ENCODE measurements at places on chromosomes 7 and 10.

DNA sequence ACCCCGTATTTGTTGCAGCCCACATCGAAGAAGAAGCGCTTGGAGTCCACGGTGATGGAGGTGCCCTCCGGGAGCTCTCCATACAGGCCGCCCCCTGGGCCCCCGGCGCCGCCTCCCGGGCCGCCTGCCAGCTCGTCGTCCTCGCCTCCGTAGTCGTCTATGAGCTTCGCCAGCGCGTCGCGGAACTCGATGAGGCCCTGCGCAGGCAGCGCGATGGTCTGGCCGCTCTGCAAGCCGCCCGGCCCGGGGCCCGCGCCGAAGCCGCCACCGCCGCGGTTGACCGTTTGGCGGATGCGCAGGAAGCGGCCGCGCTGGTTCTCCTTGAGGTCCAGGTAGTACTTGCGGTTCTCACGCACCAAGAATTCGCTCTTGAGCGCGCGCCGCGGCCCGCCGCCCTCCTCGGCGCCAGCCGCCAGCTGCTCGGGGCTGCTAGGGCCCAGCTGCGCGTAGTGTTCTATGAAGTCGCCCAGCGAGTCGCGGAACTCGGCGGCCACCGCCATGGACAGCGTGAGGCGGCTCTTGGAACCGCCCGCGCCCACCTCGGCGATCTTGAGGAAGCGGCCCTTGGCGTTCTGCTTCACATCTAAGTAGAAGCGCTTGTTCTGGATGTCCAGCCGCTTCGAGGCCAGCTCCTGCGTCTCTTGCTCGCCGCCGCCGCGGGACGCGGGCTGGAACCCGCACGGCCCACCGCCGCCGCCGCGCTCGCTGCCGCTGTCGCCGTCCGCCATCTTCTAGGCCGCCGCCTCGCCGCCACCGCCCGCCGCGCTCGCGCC, 523 bp downstream of the PURB start:
- no peak for DNase-seq

- no peak for DNase-seq
Observed at GRCh38 chr7:518630-519483, 789 bp downstream of the PDGFA start.

- DNase-seq = no peak
Observed at GRCh38 chr10:63977329-63977923, 456.2 kb downstream of the REEP3 start.

- DNase-seq = no peak
Observed at GRCh38 chr7:211715-212058, 19.3 kb downstream of the FAM20C start.

DNA sequence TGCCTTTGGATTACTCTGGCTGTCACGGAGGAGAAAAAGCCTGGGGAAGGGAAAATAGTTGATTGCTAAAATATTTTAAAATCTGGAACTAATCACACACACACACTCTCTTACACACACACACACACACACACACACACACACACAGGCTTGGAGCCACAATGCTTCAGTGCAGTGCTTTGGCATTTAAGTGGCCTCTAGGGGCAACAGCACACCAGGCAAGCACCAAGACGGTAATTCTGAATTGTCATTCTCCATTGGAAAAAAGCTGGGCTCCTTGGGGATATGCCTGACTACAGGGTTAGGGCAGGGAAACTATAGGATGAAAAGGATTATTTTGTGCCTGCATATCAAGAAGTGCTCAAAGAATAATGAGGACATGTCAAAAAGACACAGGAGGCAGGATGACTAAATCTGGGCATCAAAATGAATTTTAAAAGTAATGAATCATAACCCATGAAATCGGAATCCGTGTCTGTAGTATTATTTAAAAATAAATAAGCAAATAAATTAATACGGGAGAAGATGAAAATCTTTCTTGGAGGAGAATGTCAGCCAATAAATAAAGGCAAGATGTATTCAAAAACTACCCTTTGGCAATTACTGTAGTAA, 30.4 kb upstream of the DDC start:
- DNase-seq = no peak

DNA sequence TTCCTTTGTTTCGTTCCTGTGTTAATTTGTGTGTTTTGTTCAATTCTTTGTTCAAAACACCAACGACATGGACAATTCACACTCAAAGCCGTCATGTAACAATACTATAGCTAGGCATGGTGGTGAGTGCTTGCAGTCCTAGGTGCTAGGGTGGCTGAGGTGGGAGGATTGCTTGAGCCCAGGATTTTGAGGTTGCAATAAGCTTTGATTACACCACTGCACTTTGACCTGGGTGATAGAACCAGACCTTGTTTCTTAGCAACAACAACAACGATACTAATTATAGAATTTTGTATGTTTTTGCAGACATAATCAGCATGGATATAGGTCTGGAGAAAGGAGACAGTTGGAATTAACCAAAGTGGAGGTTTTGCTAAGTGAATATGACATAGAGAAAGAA, 936.2 kb downstream of the PCDH15 start:
- no peak for DNase-seq

GRCh38 chr10:55500931-55501559, 700.0 kb upstream of the PCDH15 start:
- DNase-seq = no peak

DNA sequence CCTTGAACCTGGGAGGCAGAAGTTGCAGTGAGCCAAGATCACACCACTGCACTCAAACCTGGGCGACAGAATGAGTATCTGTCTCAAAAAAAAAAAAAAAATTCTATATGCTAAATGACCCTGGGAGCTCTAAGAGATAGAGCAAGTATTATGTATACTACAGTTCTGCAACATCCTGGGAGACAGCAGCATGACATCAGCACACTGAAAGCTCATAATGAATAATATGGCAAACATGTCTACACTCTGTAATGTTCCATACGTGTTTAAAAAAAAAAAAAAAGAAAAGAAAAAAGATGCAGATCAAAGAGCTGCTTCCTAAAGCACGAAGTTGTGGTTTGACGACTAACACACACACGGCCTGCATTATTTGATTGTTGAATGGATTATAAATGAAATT, 72.5 kb downstream of the CUL2 start:
- no peak for DNase-seq

GRCh38 chr7:148410905-148411304, 179.7 kb upstream of the C7orf33 start:
- no peak for DNase-seq

DNA sequence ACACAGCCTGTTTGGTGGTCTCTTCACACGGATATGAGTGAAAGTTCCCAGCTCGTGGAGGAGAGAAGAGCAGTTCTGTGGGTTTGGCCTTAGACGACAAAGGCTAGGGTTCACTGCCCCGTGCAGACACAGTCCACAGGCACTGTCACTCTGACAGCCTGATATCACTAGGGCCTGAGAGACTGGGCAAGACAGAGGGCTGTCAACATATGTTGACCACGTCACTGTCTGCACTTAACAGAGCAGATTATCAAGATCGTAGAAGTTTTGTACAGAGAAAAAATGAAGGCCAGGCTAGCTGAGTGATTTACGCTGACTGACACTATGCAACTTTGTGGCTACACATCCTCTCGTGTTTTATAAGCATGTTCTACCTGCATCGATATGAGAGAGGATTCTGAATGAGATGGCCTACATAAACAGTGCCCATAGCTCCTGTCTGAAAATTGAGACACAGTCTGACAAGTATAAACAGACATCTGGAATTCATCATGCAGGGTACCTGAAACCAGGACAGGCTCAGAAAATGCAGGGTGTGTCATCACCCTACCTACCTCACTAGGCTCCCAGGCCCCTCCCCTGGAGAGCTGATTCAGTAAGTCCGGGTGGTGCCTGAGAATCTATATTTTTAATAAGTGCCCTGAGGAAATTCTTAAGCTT, 120.0 kb downstream of the SGMS1 start:
- no peak for DNase-seq

GRCh38 chr7:151843181-151843580, 33.7 kb downstream of the PRKAG2 start:
- DNase-seq = no peak

DNA sequence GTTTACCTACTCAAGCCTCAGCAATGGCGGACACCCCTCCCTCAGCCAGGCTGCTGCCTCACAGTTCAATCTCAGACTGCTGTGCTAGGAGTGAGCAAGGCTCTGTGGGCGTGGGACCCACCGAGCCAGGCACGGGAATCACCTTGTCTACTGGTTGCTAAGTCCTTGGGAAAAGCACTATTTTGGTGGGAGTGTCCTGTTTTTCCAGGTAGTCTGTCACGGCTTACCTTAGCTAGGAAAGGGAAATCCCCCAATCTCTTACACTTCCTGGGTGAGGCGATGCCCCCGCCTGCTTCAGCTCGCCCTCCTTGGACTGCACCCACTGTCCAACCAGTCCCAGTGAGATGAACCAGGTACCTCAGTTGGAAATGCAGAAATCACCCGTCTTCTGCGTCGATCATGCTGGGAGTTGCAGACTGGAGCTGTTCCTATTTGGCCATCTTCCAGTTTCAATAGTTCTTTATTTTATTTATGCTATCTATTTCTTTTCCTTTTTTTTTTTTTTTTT, at the start of gene HYAL4:
Gene HYAL4 (plus strand): TSS at position 458 of the 508 bp plus-strand sequence. CDS start 23,105 bp downstream, outside the sequence.
- no peak for DNase-seq

GRCh38 chr7:111841596-111842205, 279.4 kb upstream of the IMMP2L start:
- DNase-seq = no peak

- no peak for DNase-seq
Observed at GRCh38 chr7:111229181-111229740, 138.3 kb downstream of the LRRN3 start.

DNA sequence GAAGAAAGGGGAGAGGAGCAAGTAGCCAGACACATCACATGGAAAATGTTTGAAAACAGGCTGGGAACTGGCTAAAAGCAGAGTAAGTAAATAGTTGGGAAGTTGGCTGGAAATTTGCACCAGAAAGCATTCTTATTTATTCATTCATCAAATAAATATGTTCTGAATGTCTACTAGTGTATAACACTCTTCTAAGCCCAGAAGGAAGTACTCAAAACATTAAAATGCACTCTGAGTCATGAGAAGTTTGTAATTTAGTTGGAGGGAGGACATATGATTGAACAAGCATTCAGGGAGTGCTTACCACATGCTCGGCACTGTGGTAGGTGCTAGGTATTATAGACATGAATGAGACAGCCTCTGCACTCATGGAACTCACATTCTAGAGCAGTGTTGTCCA, 37.0 kb upstream of the CNNM1 start:
- DNase-seq = no peak
